ENCODE measurements at places on chromosomes 6 and 20.

- no peak for DNase-seq
Measured at GRCh38 chr20:3705970-3706739, 6.2 kb downstream of the SIGLEC1 start.

DNA sequence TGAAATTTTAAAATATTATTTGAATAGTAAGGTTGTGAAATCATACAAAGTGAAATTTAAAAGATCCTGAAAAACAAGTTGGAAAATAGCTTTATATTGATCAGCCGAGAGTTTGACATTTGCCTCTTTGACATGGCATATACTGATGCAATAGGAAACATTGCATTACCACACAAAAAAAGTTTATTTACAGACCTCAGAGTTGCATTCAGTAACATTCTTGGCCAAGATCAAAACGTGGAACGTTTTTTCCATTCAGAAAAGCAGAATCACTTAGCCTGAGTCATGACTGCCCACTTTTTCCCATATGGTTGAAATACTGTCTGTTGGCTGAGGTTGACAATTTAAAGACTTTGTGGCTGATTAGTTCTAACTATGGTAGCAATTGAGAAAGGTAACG lies 55.1 kb upstream of the BACH2 start:
- DNase-seq, result no peak

GRCh38 chr20:2602046-2602735 lies 50.2 kb upstream of the NOP56 start:
- DNase-seq, result no peak

- DNase-seq, result no peak
Measured at GRCh38 chr6:109714166-109714565, 23.1 kb downstream of the FIG4 start.

DNA sequence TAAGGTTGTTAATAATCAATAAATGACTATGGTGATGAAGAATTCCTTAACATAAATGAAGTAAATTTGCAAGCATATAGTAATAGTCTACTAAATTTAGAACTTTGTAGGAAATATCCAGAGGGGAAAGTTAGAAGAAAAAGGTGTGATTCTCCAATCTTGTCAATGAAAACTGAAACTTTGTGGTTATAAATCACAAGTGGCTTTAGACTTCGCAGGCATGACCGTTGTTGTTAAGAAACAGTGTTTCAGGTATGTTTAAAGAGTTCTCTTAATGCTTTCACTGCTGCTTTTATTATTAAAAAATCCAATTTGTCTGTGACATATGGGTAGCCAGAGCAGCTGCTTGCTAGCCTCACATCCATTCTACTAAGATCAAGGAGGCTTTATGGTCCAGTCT lies 475.6 kb upstream of the ADGRB3 start:
- no peak for DNase-seq

- no peak for DNase-seq
Measured at GRCh38 chr6:397056-397455, 5.5 kb downstream of the IRF4 start.

GRCh38 chr6:15675536-15676220 lies 12.8 kb upstream of the DTNBP1 start:
- no peak for DNase-seq

GRCh38 chr6:35706468-35706867 lies 17.8 kb upstream of the FKBP5 start:
- no peak for DNase-seq

DNA sequence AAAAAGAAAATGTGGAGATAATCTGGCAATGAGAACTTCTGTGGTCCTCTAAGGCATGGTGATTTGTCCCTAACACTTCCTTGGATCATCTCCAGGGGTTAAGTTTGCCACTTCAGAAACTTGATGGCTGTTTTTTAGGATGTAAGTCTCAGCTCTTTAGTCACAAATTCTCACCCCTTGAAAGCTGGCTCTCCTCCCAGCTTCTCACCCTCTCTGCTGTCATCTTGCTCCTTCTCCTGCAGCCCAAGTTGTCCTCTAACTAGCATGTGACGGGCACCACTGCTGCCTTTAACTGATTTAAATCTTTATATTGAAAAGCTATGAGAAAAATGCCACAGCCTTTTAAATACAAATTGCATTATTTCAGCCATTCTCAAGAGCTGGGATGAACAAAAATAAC lies 107.8 kb downstream of the MAP3K5 start:
- DNase-seq, result no peak

DNA sequence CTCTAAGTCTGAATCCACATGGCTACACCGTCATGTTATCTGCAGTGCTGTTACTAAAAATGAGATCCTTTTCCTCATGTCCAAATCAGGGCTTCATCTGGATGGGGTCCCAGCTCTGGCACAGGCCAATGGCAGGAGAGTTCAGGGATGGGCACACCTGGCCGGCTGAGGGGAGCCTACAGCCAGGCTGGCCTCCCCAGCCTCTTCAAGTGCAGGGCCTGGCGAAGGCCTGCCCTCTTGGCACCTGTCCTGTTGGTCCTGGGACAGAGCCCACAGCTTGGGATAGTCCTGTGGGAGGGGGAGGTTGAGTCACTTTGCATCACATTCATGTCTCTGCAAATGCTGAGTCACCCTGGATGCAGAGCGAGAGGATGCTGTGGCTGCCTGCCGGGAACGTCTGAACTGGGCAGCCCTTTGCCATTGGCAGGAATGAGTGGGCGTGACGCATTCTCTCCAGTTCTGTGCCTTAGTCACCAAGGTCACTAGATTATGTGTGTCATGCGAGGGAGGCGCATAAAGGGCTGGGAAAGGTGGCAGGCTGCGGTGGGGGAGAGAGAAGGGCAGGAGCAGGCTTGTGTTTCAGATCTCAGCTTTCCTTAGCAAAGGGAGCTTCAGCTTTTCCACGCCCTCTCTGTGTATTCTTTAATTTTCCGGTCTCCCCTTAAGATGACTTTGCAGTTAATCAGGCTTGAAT lies 223.2 kb upstream of the ECI2 start:
- peak; percentile 17 for DNase-seq

DNA sequence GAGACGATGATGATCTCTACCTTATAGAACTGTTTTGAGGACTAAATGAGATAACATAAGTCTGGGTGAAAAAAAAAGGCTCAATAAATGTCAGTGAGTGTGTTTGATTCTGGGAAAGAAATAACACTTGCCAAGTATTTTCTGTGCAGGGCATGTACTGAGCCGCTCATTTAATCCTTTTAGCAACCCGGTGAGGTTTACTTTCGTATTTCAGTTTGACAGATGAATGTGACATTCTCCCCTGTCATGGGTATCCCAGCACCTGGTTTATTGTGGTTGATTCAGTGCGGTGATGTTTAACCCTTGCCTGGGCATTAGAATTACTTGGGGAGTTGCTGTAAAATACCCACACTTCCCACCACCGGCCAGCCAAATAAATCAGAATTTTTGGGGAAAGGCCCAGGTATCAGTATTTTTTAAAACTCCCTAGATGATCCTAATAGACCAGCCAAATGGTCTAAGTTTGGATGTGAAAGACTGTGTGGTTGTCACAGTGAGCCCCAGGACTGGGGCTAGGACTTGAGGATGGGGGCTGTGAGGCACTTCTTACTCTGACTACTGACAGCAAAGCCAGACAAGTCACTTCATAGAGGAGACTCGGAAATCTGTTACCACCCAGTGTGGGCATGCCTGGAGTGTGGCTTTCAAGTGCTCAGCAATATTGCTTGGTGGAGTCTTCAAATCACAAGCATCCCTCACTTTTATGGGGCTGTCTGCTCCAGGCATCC lies 100.2 kb upstream of the KCNG1 start:
- peak; percentile 24 for DNase-seq

GRCh38 chr6:13445005-13445743 lies 42.2 kb downstream of the GFOD1 start:
- no peak for DNase-seq

GRCh38 chr6:46325561-46326530 lies 155.1 kb upstream of the ENPP5 start:
- peak; percentile 46 for DNase-seq

DNA sequence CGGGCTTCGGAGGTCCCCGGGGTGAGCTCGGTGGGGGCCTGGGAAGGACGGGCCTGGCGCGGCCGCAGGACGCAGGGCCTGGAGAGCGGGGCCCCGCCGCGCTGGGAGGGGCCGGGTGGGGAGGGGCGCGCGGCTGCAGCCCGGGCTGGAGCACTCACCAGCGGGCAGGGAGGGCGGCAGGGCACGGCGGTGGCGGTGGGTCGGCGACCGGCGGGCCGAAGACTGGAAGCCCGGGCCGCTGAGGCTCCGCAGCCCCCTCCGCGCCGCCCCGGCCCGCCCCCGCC lies at the start of gene GATA5:
Gene GATA5, minus strand, starts transcription at position 224 of the 284 bp plus-strand sequence. CDS start 474 bp downstream, outside the sequence.
- DNase-seq, result no peak

- DNase-seq, result no peak
Measured at GRCh38 chr20:51193066-51193772, 170.3 kb upstream of the KCNG1 start.

- no peak for DNase-seq
Measured at GRCh38 chr20:25341716-25342680, 48.6 kb downstream of the ABHD12 start.

DNA sequence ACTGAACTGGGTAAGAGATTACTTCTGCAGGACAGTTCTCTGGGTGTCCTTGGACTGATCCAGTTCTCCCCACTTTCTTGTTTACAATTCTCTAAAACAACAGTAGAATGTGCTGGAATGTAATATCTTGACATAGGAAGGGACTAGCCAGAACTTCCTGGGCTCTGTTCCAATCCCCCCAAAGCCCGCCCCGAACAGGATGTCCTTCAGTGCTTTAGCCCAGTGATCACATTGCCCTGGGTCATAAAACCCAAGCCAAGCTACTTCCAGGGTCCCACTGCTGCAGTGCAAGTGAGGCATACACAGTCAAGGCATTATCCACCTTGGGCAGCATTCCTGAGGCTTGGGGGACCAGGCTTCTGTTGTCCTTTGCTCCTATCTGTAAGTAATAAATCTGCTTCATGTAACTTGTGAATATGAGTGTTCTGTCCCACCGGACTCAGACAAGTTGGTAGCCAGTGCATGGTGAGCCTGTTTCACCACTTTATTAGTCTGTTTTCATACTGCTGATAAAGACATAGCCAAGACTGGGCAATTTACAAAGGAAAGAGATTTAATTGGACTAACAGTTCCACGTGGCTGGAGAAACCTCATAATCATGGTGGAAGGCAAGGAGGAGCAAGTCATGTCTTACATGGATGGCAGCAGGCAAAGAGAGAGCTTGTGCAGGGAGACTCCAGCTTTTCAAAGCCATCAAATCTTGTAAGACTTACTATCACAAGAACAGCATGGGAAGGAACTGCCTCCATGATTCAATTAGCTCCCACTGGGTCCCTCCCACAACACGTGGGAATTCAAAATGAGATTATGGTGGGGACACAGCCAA lies 23.5 kb downstream of the FITM2 start:
- DNase-seq, result no peak

- DNase-seq, result no peak
Measured at GRCh38 chr6:170152989-170153388, 137.9 kb downstream of the DLL1 start.

GRCh38 chr20:4800131-4800530 lies 78.4 kb downstream of the PRND start:
- no peak for DNase-seq

- DNase-seq, result no peak
Measured at GRCh38 chr20:62285722-62286121, 17.1 kb upstream of the ADRM1 start.

DNA sequence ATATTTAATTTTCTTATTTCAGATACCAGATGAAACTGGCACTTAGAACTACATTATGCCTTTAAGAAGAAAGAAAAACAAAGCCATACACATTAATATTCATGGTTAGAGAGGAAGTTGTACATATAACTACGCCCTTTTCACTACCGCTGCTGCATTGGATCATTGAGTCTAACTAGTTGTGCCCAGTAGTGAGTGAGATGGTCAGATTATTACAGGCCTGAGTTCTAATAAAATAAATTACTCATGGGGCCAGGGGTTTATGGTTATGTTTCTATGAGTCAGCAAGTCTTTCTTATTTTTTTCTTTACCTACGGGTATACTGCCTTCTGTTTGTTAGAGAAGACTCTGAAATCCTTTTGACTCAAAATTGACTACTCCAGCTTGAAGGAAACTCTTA lies 11.5 kb downstream of the RIOK1 start:
- no peak for DNase-seq

GRCh38 chr6:125008261-125008703 lies 46.0 kb downstream of the RNF217 start:
- DNase-seq, result no peak

DNA sequence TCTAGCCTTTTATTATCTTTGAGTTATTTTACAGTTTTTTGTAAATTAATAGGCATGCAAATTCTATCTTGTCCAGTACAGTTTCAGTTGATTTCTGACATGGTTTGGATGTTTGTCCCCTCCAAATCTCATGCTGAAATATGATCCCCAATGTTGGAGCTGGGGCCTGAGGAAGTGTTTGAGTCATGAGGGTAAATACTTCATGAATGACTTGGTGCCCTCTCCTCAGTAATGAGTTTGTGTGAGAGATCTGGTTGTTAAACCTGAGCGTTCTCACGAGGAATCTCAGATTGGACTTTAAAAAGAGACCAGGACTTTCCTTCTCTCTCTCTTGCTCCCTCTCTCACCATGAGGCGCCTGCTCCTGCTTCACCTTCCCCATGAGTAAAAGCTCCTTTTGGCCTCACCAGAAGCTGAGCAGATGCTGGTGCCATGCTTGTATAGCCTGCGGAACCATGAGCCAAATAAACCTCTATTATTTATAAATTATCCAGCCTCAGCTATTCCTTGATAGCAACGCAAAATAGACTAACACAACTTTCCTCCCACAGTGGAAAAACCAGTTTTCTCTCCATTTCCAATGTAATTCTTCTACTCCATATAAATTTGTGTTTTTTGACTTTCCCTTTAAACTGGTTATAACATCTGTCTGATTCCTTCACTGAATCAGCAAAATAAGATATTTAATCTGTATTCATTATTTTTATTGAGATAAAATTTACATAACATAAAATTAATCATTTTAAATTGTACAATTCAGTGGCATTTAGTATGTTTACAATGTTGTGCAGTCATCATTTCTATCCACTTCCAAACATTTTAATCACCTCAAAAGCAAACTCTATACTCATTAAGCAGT lies 78.7 kb upstream of the PRSS16 start:
- DNase-seq, result no peak

DNA sequence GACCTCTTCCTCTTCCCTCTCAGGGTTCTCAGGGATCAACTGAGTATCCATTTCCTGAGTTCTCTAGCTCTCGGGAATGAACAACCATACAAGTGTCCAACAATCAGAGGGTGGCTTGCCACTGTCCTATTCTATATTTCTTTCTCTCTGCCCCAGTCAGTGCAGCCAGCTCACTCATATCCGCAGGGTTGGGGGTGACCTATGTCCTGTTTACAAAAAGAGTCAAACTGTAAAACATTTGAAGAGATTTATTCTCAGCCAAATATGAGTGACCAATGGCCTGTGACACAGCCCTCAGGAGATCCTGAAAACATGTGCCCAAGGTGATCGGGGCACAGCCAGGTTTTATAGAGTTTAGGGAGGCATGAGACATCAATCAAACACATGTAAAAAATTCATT lies 10.8 kb upstream of the BTN3A2 start:
- DNase-seq, result no peak
